Adrenal gland (tissue), 19 donors: ENCODE measurements at places on chromosomes 13 and 19. TPM values are rescaled to one million over a fixed set of nuclear protein-coding genes. Genes with fewer than 3 reads are reported as not detected.

- H3K36me3 ChIP-seq: no peaks in the 10 kb centered on the region
- no peaks in the 10 kb centered on the region for H3K4me1 ChIP-seq
- no peak overlapping the region for H3K4me3 ChIP-seq
- peaks cover 9% of the 10 kb centered on the region for H3K27me3 ChIP-seq
These were observed 61.9 kb downstream of the FLT1 start for GRCh38 chr13:28432816-28433560.

Gene TPTE2
- 0.42 TPM for total RNA-seq

DNA sequence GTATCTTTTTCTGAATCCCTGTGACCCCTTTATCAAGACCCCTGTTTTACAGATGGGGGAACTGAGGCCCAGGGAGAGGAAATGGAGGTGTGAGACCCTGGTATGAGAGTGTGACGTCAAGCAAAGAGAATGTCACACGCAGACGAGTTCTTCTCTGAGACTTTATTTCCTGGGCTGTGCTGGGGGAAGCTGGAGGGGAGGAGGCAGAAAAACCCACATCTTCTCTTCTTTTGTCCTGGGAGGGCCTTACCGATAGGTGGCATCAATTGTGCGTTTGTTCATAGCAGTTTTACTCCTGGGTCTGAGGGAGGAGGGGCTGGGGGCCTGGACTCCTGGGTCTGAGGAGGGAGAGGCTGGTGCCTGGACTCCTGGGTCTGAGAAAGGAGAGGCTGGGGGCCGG lies 4.9 kb upstream of the KLK15 start:
- no peak overlapping the region for H3K27ac ChIP-seq
- no peaks in the 10 kb centered on the region for H3K27me3 ChIP-seq
- H3K4me3 ChIP-seq: no peak overlapping the region
- H3K4me1 ChIP-seq: peaks cover 9% of the 10 kb centered on the region

Gene VWA8
- 36.9 TPM for total RNA-seq

GRCh38 chr13:27600711-27601110 lies 19.6 kb downstream of the LNX2 start:
- peaks cover 31% of the 10 kb centered on the region for H3K4me1 ChIP-seq
- no peak overlapping the region for H3K27ac ChIP-seq
- no peaks in the 10 kb centered on the region for H3K27me3 ChIP-seq
- no peak overlapping the region for H3K4me3 ChIP-seq

Gene CGB3
- total RNA-seq: not detected

- no peak for DNase-seq
- H3K4me3 ChIP-seq: no peak overlapping the region
- H3K27me3 ChIP-seq: peaks cover 7% of the 10 kb centered on the region
- no peaks in the 10 kb centered on the region for H3K4me1 ChIP-seq
- H3K27ac ChIP-seq: no peak overlapping the region
These were observed 473.3 kb downstream of the ITGBL1 start for GRCh38 chr13:101925731-101926130.

Gene ZNF554
- 4.4 TPM for total RNA-seq
